Right hindlimb (tissue), 1 donor: ENCODE measurements at places on chromosomes 7 and 10.

DNA sequence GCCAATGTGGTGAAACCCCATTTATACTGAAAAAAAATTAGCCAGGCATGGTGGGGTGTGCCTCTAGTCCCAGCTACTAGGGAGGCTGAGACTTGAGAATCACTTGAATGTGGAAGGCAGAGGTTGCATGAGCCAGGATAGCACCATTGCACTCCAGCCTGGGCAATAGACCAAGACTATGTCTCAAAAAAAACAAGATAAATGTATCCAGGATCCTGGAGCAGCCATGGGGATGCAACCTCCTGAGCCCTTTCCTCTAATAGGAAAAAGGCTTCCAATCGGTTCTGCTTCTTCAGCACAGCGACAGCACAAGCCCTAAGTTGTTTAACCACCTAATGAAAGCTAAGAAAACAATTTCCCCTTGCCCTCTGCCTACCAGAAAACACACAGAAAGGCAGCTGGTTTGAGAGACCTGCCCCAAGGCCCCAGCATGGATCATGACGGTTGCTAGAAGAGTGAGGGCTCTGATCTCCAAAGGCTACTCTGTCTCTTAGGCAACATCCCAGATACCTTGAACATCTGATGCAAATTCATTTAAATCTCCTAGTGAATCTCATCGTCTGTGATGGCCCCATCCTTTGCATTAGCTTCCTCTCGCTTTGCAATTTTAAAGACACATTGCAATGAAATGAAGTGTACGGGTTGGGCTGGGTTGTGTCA is 220.8 kb downstream of the ARHGAP21 start:
- no peak for DNase-seq

DNA sequence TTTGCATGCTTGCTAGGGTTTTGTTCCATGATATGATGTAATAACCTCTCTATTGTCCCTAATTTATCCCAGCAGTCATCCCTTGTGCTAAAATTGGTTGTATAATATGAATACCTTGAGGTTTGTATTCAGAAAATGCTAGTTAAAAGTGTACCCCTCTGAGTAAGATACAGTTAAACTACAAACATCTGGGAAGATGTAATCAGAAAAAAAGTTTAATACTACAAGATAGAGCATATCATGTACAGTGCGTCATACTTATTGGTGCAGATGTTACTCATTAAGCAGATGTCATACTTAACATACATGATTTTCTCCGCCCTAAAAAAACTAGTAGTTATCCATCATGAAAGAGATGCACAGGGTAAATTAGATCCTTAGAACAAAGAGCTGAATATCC is 336.1 kb upstream of the KCND2 start:
- no peak for DNase-seq

DNA sequence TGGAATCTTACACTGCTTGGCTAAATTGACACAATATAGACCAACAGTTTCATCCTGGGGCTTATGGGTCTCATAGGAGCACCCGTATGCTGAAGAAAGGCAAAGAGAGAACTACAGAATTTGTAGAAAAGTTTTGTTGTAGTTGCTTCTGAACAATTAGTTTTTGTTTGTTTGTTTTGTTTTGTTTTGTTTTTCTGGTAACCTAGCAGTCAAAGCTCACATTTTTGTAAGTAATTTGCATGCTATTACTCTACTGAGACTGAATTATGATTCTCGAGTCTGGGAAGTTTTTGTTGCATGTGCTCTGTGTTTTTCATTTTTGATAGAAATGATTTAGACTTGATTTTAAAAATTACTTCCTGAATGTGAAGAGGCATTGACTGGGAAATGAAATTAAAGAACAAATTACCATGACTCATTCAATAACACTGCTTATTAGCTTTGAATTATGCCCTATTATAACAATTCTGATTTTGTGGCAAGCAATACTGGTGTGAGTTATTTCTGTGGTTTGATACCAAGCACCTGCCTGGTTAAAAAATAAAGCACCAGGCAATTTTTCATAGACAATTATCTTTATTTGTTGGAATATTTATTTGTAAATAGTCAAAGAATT is 438 bp downstream of the LSMEM1 start:
- DNase-seq, result no peak

GRCh38 chr7:28573651-28574301 is 161.5 kb downstream of the CREB5 start:
- no peak for DNase-seq
